DMS153 (cell line): ENCODE measurements at places on chromosomes 12 and 14.

DNA sequence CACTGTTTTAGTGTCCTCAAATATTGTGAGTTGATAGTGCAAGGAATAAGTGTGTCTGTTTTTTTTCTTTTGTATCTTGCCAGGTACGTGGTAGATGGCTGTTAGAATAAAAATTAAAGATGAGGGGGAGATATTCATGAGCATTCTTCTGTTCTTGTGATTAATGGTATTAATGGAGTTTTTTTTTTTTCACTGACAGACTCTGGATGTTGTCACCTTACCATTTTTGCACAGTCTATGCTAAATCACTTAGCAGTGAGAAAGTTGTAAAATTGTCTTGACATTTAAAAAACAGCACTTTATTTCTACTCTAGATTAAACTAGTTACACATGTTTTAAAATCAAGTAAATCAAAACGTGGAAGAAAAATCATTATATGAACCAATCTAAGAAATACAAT, 204.3 kb downstream of the MDGA2 start:
- no peak for DNase-seq

DNA sequence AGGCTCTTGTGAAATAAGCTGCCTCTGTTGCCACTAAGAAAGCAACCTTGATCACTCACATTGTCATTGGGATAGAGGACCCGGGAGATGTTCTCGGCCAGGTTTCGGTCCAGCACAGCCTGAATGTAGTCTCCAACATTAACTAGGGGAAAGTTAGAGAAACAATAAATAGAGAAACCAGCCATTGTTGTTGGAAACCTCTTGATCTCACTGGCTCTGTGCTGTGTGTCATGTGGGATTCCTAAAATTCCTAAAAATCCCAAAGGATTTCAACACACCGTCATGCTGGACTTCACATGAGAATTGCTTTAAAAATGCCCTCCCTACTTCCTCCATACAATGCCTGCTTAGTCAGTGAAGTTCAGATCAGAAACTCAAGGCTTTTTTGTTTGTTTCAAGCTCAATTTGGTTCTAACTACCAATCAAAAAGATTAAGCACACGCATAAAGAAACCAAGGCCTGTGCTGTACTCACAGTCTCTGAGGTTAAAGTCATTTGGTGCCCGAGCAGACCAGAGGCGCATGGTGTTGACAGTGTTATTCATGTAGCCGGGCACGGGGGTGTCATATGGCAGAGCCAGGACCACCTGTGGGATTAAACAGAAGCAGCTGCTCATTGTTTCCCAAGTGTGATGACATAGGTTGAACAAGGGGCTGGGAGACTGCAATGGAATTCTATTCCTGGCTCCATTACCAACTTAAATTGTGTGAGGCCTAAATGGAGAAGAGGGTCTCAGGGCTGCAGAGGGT, 23.6 kb downstream of the PYGL start:
- no peak for DNase-seq

- no peak for DNase-seq
Measured at GRCh38 chr14:50936016-50936340, 8.3 kb downstream of the PYGL start.

DNA sequence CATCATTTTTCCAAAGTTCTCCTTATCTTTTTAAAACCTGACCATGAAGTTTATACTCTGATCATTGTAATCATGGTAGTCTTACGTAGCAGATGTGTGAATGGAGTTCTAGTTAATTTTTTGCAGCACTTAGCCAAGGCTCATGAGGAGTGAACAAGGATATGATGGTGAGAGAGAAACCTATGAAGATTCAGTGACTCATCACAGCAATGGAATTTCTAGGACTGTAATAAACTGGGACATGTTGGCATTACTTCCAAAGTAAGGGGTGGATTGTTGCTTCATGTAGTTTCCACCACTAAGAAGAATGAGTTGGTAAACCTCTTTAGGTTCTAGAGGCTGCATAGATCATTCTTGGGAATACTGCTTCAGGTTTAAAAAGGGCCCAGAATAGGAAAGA, 102.7 kb downstream of the LRRIQ1 start:
- DNase-seq: no peak

DNA sequence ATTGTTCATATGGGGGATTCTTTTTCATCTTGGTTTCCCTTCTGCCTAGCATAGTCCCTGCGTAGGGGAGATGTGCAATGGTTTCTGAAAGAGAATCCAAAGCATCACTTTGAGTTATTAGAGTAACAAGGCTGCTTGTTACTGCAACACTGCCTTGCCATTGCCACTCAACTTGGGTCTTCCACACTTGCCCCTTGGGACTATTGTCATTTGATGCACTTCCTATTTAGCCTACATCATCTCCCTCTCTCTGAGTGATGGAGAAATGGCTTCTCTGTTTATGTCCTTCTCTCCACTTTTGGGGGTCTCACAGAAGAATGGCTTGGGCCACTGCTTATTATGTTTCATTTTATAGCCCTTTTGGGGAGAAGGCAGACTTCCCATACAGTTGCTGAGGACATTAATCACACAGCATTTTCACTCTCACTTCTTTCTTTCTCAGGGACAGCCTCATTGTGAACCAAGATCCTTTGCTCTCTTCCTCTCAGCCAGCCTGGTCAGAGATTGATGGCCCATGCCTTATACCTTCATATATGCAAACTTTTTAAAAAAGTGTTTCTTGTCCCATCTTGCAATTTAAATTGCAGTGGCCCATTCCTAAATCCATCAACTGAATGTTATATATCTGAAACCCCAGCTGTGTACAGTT, 50.8 kb upstream of the POC1B start:
- no peak for DNase-seq

DNA sequence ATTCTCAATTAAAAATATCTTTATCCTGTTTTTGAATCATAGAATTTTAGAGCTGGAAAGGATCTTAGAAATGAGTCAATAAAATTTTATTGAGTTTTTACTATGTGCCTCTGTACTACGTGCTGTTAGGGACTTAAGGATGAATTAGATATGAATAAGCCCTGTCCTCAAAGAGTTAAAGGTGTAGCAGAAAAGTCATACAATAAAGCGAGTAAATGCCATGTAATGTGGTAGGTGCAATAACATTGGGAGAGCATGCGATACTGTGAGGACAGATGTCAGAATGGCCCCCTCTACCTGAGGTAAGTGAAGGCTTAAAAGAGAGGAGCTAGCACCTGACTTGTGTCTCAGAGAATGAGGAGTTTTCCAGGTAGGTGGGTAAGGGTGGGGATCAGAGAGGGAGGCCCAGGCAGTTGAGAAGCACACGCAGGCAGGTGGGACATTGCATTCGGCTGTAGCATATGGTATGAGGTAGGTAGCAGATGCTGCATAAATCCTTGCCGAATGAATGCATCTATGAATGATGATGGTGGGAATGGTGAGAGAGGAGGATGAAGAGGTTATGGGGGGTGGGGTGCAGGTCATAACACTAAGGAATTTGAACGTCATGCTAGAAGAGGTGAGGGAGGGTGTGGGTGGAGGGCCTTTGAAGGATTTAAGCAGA, 35.4 kb upstream of the ATP23 start:
- DNase-seq: no peak

- DNase-seq: peak; percentile 64
Measured at GRCh38 chr12:99810718-99811593, 163.4 kb downstream of the GARIN6 start.
